ENCODE measurements at places on chromosomes 16 and 17.

DNA sequence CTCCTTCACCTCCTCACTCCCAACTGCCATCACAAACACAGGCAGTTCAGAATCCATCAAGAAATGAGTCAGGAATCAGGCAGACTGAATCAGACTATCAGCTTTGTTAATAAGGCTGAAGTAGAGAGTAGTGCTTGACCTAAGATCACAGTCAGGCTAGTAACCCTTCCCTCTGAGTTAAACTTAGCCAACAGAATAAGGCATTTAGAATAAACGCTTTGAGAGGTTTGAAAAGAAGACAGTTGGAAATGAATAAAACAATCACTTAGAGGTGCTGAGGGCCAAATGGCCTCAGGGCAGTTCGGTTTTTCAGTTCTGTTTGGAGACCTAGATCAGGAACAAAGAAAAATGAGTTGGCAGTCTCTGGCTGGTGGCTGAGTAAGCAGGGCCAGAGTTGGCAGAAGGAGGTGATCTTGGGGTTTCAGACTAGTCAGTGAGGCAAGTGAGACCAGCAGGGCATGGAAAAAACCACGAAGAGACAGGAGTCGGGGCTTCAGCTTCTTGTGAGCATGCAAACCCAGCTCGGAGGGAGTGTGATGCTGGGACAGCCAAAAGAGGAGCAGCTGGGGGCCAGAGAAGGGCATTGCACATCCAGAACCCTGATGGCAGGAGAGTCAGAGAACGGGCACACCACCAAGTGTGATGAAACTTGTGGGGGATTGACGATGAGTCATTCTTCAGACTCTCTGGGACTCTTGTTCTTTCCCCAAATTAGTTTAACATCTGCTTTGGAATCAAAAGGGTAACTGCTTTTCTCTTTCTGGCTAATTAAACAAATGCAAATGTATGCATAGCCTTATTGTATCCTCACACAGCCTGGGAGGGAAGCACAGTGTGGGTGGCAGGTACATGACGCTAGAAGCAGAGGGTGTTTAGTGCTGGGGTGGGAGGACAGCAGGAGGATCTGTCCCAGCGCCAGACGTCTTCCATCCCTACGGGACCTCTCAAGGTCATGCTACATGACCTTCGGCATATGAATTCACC is 54.8 kb downstream of the SPECC1 start:
- peak; percentile 71 for DNase-seq

- DNase-seq, result no peak
These were observed 629 bp upstream of the RNF135 start for GRCh38 chr17:30969989-30970830.

DNA sequence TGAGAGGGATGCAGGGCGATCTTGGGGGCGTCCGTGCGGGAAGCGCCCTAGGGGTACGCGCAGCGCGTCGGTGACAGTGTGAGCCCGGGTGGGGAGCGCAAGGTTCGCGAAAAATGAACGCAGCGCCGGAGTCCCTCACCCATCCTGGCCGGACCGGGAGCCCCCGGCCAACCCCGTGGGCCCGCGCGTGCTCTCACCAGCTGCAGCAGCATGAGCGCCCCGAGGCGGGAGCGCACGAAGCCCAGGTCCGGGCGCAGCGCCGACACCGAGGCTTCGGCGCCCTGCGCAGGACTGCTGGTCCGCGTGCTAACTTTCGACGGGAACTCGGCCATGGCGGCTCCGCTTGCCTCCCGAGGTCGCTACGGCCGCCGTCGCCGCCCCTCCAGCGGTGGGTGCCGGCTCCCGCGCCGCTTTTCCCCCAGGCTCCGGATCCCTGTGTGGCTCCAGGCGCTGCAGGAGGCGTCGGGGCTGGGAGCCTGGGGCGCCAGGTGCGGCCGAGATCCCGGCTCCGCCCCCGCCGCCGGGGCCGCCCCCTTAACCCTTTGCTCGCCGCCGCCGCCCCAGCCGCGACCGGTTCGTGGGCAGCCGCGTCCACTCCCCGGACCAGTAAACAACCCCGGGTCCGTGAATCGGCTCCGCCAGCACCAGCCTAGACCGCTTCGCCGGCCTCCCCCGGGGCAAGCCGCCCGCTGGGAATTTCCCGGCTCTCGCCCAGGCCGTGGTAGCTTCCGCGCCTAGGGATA is at the start of gene PLLP:
TSS of gene PLLP (minus strand) at position 464 of the 743 bp plus-strand sequence. CDS start at position 332, 132 bp downstream.
- DNase-seq, result no peak

GRCh38 chr17:48254896-48255295 is 147.3 kb downstream of the SNX11 start:
- DNase-seq, result no peak

GRCh38 chr16:87984632-87985267 is 33.5 kb downstream of the BANP start:
- DNase-seq, result no peak

DNA sequence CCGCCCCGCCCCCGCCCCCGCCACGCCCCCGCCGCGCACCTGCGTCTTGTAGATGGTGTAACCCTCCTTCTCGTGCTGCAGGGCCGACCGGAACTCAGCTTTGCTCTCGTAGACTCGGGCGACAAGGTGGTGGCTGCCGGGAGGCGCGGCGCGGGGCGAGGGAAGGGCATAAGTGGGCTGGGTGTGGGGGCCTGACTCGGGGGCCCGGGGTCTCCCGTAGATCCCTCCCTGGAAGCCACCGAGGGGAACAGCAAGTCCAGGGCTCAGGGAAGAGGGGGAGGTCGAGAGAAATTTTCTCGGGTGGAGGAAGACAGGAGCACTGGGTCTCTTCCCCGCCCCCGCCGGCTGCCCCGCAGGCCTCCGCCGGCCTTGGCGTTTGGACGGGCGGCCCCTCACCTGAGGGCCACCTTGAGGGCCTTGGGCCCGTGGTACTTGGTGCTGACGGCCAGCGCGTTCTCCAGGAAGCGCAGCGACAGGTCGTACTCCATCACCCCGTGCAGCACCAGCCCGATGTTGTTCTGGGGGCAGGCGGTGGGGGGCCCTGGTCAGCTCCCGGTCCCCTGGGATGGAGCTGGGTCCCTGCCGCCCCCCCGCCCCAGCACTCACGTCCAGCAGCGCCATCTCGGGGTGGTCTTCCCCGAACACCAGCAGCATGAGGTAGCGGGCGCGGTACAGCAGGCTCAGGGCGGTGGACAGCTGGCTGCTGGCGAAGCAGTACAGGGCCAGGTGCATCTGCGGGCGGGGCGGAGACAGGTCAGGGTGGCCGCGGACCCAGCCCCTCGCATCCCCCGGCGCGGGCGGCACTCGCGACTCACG is 19.4 kb downstream of the CLUH start:
- DNase-seq, result no peak

- DNase-seq, result peak; percentile 26
These were observed 6.8 kb upstream of the TBC1D3B start for GRCh38 chr17:36183001-36183971.

DNA sequence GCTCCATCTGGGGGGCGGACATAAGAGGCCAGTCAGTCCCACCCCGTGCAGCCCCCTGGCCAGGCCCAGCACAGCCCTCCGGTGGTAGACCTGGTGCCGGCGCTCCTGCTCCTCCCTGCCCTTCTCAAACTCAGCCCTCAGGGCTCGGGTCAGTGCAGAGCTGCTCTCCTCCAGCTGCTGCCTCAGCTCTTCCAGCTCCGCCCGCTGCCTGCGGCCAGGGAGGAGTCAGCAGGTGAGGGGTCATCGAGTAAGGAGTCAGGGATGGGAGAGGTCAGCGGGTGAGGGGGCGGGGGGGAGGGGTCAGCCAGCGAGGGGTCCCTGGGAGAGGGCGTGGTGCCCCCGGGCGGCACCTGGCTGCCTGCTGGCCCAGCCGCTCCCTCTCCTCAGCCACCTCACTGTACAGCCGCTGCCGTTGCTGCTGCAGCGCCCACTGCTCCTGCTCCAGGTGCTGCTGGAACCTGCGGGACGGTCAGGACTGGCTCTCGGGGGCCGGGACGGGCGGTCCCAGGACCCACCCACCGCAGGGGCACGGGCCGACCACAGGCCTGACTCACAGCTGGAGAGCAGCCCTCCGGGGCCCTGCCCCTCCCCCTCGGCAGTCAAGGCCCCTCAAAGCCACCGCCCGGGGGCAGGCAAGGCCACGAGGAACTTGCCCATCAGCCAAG is 26.5 kb upstream of the AATK start:
- no peak for DNase-seq

GRCh38 chr16:46736695-46737094 is 11.4 kb downstream of the MYLK3 start:
- no peak for DNase-seq

- DNase-seq, result no peak
These were observed 1.1 kb downstream of the C16orf74 start for GRCh38 chr16:85749771-85750145.

DNA sequence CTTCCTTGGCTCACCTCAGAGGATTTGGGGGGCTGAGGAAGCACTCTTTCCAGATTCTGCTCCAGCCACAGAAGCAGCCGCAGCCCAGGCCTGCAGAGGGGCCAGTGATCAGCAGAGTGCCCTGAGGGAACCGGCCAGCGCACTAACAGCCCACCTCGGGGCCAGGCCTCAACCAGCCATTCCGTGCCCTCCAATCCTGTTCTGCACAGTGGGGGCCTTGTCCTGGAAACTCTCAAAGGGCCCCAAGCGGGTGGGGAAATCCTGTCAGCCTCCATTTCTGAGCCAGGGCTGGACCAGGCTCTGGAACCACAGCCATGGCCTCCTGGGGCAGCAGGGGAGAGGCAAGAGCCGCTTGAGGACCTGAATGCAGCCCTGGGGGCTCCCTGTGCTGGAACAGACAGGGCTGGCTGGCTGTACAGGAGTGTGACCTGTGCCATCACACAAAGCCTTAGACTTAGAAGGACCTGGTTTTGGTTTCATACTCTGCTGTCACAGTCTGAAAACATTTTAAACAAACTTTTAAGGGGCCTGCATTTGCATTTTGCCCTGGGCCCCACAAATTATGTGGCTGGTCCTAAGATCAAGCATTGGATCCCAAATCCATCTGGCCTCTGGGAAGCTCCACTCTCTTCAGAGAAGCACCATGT is 10.0 kb downstream of the CNGB1 start:
- DNase-seq, result no peak

GRCh38 chr17:10993126-10993525 is 155.2 kb upstream of the PIRT start:
- no peak for DNase-seq

GRCh38 chr17:15109608-15110007 is 155.5 kb downstream of the PMP22 start:
- no peak for DNase-seq

- DNase-seq, result no peak
These were observed 7.6 kb downstream of the AIPL1 start for GRCh38 chr17:6427279-6427781.

- no peak for DNase-seq
These were observed 49.4 kb downstream of the XPO6 start for GRCh38 chr16:28162326-28162877.

- DNase-seq, result no peak
These were observed 44.5 kb downstream of the TENT4B start for GRCh38 chr16:50197582-50197981.

GRCh38 chr17:31256936-31257335 is 40.1 kb downstream of the OMG start:
- no peak for DNase-seq

DNA sequence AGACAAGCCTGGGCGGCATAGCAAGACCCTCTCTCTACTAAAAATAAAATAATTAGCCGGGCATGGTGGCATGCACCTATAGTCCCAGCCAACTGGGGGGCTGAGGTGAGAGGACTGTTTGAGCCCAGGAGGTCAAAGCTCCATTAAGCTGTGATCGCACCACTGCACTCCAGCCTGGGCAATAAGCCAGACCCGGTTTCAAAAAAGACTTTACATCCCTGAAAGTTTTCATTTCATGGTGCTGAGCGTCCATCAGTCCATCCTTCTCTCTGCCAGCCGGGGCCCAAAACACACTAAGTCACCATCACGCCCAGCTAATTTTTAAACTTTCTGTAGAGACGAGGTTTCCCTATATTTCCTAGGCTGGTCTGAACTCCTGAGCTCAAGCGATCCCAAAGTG is 10.6 kb downstream of the RAB40B start:
- DNase-seq, result no peak

DNA sequence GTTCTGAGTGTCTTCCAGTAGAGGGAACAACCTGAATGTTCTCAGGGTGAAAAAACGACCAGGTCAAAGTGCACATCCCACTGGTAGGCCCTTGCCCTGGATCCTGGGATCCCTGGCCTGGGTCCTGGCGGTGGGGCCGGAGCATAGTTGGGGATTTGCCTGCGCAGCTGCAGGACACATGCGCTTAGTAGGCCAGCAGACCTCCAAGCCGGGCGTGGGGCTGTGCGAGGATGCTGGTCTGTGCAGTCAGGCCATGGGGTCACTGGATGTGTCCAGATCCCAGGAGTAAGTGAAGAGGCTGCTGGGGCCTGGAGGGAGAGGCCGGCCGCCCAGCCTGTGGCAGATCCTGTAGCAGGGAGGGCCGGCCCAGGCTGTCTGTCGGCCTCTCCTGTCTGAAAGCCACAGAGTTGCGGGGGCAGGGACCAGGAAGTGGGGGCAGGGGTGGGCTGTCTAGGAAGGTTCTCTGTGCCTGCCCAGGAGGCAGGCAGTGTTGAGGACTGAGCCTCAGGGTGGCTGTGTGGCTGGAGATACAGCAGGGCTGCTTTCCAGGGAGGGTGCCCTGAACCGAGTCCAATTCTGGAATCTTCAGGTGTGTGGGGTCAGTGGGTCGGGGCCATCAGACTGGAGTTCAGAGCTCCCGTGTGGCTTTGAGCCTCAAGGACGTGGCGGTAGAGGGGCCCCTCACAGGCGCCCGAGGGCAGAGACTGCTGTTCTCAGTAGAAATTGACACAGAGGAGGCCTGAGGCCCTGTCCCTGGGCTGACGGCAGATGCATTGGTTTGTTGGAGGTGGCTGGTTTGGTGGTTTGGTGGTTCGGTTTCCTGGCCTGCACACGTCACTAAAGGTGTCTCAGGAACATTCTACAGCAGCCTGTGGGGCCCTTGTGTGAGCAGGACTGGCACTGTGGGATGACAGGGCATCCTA is 17.2 kb upstream of the NUDT16L1 start:
- no peak for DNase-seq

DNA sequence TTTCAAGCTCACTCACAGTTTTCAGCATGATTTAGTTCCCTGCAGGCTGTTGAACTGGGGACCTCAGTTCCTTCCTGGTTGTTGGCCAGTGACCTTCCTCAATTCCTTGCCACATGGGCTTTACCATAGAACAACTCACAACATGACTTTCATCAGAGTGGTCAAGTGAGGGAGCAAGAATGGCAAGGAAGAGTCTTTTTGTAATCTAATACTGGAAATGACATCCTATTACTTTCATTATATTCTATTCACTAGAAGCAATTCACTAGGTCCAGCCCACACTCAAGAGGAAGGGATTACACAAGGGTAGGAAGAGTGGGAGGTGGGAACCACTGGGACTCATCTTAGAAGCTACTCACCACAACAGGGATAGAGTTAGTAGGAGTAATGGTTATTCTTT is 57.6 kb downstream of the SYT17 start:
- no peak for DNase-seq

GRCh38 chr16:73176577-73177013 is 128.7 kb upstream of the ZFHX3 start:
- DNase-seq, result peak; percentile 72

- DNase-seq, result no peak
These were observed 4.8 kb upstream of the GOSR1 start for GRCh38 chr17:30472238-30472890.

- no peak for DNase-seq
These were observed 297.7 kb downstream of the SEC14L1 start for GRCh38 chr17:77438241-77439188.

Measured in fibroblast of skin of left quadriceps (primary cell).